Right atrium auricular region (tissue), 2 donors: ENCODE measurements at places on chromosomes 3 and 15. TPM values are rescaled to one million over a fixed set of nuclear protein-coding genes. Genes with fewer than 3 reads are reported as not detected.

Gene LSAMP
- 2.1 TPM for total RNA-seq

Gene SKOR1
- not detected for total RNA-seq

Gene GRM7
- total RNA-seq, result not detected

Gene TMEM266
- not detected for total RNA-seq

Gene CCDC13
- total RNA-seq, result not detected

Gene FBXO40
- total RNA-seq, result 187 TPM

Gene SLC22A13
- not detected for total RNA-seq

Gene IL16
- total RNA-seq, result 3.9 TPM

Gene SLITRK3
- total RNA-seq, result 1.9 TPM

Gene PRR20G
- total RNA-seq, result not detected

- no peak for DNase-seq
- no peak overlapping the region for H3K4me3 ChIP-seq
- no peak overlapping the region for H3K27ac ChIP-seq
- H3K4me1 ChIP-seq, result peaks cover 2% of the 10 kb centered on the region
- no peaks in the 10 kb centered on the region for H3K27me3 ChIP-seq
Observed at GRCh38 chr15:91258415-91258759, 158.3 kb downstream of the SV2B start.

DNA sequence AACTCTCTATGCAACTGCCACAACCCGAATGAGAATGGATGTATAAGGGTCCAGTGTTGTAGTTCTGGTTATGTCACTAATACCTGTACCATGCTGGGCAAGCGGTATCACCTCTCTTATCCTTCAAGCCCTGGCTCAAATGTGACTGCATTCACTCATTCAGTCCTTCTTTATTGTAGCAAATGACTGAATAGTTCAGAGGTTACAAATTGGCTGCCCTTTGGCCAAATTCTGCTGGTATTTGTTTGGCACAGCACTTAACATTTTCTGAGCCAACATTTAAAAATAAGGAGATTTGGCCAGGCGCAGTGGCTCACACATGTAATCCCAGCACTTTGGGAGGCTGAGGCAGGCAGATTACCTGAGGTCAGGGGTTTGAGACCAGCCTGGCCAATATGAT is 47.5 kb downstream of the DLEC1 start:
- H3K4me3 ChIP-seq, result no peak overlapping the region
- H3K4me1 ChIP-seq, result no peaks in the 10 kb centered on the region
- no peak overlapping the region for H3K27ac ChIP-seq
- no peaks in the 10 kb centered on the region for H3K36me3 ChIP-seq

GRCh38 chr15:68821190-68821840 is 620 bp upstream of the ANP32A start:
- no peaks in the 10 kb centered on the region for H3K36me3 ChIP-seq
- H3K27ac ChIP-seq, result peak overlapping the region; percentile 99
- H3K4me3 ChIP-seq, result peak overlapping the region; percentile 89
- H3K27me3 ChIP-seq, result no peaks in the 10 kb centered on the region

- no peak overlapping the region for H3K27ac ChIP-seq
- H3K4me3 ChIP-seq, result no peak overlapping the region
- no peaks in the 10 kb centered on the region for H3K27me3 ChIP-seq
- peaks cover 12% of the 10 kb centered on the region for H3K4me1 ChIP-seq
Observed at GRCh38 chr3:184011230-184011876, 6.3 kb downstream of the ABCC5 start.

- no peak overlapping the region for H3K4me3 ChIP-seq
- DNase-seq, result peak; percentile 74
- H3K27me3 ChIP-seq, result no peaks in the 10 kb centered on the region
- no peaks in the 10 kb centered on the region for H3K4me1 ChIP-seq
- H3K36me3 ChIP-seq, result no peaks in the 10 kb centered on the region
Observed at GRCh38 chr15:56491110-56491722, 26.3 kb upstream of the MNS1 start.

- H3K4me3 ChIP-seq, result no peak overlapping the region
- no peaks in the 10 kb centered on the region for H3K36me3 ChIP-seq
- no peaks in the 10 kb centered on the region for H3K4me1 ChIP-seq
- no peak overlapping the region for H3K27ac ChIP-seq
- no peaks in the 10 kb centered on the region for H3K27me3 ChIP-seq
Observed at GRCh38 chr3:98536456-98537017, 4.8 kb downstream of the GPR15 start.

DNA sequence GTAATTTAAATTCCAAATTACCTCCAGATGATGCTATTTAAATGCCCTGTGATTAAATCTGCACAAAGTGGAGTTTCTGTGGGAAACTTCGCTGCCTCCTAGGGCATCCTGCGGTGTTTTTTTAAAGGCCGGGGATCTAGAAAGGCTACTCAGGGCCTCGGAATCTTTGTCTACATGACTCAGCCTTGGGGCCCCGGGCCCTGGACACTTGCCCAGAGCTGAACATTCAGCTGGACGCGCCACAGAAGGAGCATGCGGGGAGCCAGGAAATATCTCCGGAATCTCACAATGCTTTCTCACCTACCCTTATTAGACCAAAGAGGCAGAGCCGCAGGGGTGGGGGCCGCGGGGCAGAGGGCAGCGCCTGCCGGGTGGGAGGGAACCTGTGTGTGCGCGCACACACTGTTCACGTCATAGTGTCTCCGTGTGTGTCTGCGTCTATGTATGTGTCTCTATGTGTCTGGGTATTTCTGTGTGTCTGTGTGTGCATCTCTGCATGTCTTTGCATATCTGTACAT is 145.5 kb upstream of the TPM1 start:
- H3K4me3 ChIP-seq, result no peak overlapping the region
- no peaks in the 10 kb centered on the region for H3K4me1 ChIP-seq
- no peaks in the 10 kb centered on the region for H3K27me3 ChIP-seq
- H3K27ac ChIP-seq, result peak overlapping the region; percentile 78
- peak; percentile 96 for DNase-seq
- H3K36me3 ChIP-seq, result no peaks in the 10 kb centered on the region

GRCh38 chr3:172449466-172450149 is 1.4 kb upstream of the GHSR start:
- H3K36me3 ChIP-seq, result no peaks in the 10 kb centered on the region
- H3K27ac ChIP-seq, result no peak overlapping the region
- H3K4me1 ChIP-seq, result no peaks in the 10 kb centered on the region

GRCh38 chr3:99084156-99084555 is 182.7 kb upstream of the DCBLD2 start:
- no peak for DNase-seq
- H3K27me3 ChIP-seq, result no peaks in the 10 kb centered on the region
- H3K4me1 ChIP-seq, result no peaks in the 10 kb centered on the region
- no peak overlapping the region for H3K4me3 ChIP-seq

GRCh38 chr3:45007091-45007490 is 19.0 kb upstream of the CLEC3B start:
- H3K27me3 ChIP-seq, result no peaks in the 10 kb centered on the region
- no peak for DNase-seq
- no peak overlapping the region for H3K27ac ChIP-seq
- no peaks in the 10 kb centered on the region for H3K4me1 ChIP-seq

GRCh38 chr15:77864211-77865105 is 213.1 kb downstream of the TBC1D2B start:
- no peaks in the 10 kb centered on the region for H3K4me1 ChIP-seq
- H3K36me3 ChIP-seq, result no peaks in the 10 kb centered on the region
- H3K4me3 ChIP-seq, result no peak overlapping the region
- no peak overlapping the region for H3K27ac ChIP-seq
- no peak for DNase-seq

DNA sequence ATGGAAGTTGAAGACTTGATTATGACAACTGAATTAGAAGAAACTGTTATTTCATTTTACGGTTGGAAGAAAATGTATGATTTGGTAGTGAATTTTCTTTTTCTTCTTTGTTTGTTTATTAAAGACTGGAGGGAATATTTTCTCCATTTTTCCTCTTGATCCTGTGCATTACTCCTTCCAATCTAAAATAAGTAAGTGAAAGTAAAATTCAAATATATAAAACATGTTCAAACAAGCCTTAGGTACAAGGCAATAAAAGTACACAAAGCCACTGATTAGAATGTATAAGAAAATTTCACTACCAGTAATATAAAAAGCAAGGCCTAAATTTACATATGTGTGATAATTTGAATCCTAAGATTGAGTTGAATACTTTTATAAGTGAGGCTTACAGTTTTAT is 181.2 kb upstream of the MME start:
- no peak for DNase-seq
- no peaks in the 10 kb centered on the region for H3K27me3 ChIP-seq
- H3K4me3 ChIP-seq, result no peak overlapping the region
- H3K4me1 ChIP-seq, result no peaks in the 10 kb centered on the region

GRCh38 chr3:185658504-185658912 is 72.4 kb downstream of the SENP2 start:
- no peaks in the 10 kb centered on the region for H3K36me3 ChIP-seq
- peak overlapping the region; percentile 72 for H3K27ac ChIP-seq
- peak; percentile 93 for DNase-seq
- no peaks in the 10 kb centered on the region for H3K27me3 ChIP-seq
- H3K4me1 ChIP-seq, result no peaks in the 10 kb centered on the region
- no peak overlapping the region for H3K4me3 ChIP-seq

- no peak overlapping the region for H3K27ac ChIP-seq
- H3K4me1 ChIP-seq, result no peaks in the 10 kb centered on the region
- no peaks in the 10 kb centered on the region for H3K36me3 ChIP-seq
- DNase-seq, result no peak
- no peaks in the 10 kb centered on the region for H3K27me3 ChIP-seq
- no peak overlapping the region for H3K4me3 ChIP-seq
Observed at GRCh38 chr3:150970665-150971324, 1.7 kb downstream of the CLRN1 start.

DNA sequence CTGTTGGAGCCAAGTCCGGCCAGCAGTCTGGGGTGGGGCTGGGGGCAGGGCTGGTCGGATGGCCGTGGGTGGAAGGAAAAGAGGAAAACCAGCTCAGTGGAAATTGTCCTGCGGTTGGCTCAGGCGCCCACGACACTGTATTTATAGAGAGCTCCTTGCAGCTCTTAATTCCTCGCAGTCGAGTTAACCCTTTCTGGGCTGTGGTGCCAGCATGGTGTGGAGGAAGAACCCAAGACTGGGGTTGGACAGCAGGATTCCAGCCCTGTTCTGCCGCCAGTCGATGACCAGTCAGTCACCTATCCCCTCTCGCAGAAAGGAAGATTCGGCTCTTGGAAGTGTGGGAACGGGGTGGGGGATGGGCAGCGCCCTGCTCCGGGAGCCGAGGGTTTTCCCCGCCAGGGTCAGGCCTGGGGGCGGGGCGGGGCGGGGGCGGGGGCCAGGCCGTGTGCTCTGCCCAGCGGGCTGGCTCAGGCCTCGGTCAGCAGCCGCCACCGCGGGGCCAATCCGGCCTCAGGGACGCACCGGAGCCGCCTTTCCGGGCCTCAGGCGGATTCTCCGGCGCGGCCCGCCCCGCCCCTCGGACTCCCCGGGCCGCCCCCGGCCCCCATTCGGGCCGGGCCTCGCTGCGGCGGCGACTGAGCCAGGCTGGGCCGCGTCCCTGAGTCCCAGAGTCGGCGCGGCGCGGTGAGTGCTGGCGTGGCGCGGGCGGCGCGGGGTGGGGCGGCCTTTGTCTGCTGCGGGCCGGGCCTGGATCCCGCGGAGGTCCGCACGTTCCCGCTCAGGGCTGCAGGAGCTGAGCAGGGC is at the start of gene CD276:
Gene CD276, plus strand, starts transcription at position 607 of the 804 bp plus-strand sequence. CDS start 15,257 bp downstream, outside the sequence.
- H3K4me3 ChIP-seq, result peak within 1 kb of the TSS; percentile 88
- peaks cover 57% of the 10 kb centered on the region for H3K4me1 ChIP-seq
- no peaks in the 10 kb centered on the region for H3K27me3 ChIP-seq
- no peaks in the 10 kb centered on the region for H3K36me3 ChIP-seq

- H3K4me3 ChIP-seq, result peak overlapping the region; percentile 79
- DNase-seq, result no peak
- H3K27me3 ChIP-seq, result no peaks in the 10 kb centered on the region
- H3K27ac ChIP-seq, result peak overlapping the region; percentile 98
- H3K36me3 ChIP-seq, result no peaks in the 10 kb centered on the region
Observed at GRCh38 chr3:159764490-159765029, 224.1 kb upstream of the IL12A start.

- H3K27ac ChIP-seq, result no peak overlapping the region
- no peaks in the 10 kb centered on the region for H3K4me1 ChIP-seq
- no peak overlapping the region for H3K4me3 ChIP-seq
- H3K27me3 ChIP-seq, result no peaks in the 10 kb centered on the region
- DNase-seq, result no peak
Observed at GRCh38 chr15:83352119-83352518, 67.7 kb upstream of the BNC1 start.

GRCh38 chr15:68369931-68370767 is 61.8 kb downstream of the ITGA11 start:
- H3K4me3 ChIP-seq, result no peak overlapping the region
- DNase-seq, result no peak

DNA sequence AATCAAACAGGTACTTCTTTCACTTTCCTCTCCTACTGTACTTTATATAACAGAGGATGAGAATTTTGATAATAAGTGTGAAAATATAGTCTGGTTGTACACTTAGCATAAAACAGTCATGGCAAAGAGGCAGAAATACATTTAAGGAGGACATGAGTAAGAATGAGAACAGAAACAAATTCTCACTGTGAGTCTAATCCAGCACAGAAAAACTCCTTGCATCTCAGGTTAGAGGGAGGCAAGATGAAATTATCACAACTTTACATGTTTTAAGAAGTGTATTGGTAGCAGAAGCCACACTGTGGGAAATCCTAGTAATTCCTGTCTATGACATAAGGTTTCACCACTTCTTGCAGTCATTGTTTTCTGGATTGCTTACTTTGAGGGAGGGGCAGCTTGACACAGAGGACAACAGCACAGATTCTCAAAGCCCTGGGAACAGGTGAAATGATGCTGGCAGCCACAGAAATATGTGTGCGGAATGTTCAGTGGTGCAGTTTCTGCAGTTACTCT is 733.6 kb upstream of the GBE1 start:
- no peaks in the 10 kb centered on the region for H3K27me3 ChIP-seq
- H3K4me1 ChIP-seq, result no peaks in the 10 kb centered on the region
- no peak for DNase-seq

DNA sequence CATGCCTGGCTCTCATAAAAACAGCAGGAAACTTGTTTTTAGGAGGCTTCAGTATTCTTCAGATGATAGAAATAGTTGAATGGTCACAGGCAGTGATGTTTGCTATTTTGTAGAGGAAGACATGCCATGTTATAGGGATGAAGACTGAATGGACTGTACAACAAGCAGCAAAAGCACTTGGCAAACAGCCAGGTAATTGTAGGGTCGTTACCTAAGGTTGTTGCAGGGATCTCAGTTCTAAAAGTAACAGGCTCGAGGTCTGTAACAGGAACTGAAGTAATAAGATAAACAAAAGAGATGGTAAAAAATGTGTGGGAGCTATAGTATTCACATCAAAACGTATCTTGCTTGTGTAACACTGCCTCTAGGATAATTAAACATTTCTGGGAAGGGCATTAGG is 116.3 kb downstream of the TFG start:
- H3K27me3 ChIP-seq, result no peaks in the 10 kb centered on the region
- no peaks in the 10 kb centered on the region for H3K4me1 ChIP-seq
- no peak overlapping the region for H3K27ac ChIP-seq
- no peak overlapping the region for H3K4me3 ChIP-seq
- no peak for DNase-seq
- no peaks in the 10 kb centered on the region for H3K36me3 ChIP-seq

DNA sequence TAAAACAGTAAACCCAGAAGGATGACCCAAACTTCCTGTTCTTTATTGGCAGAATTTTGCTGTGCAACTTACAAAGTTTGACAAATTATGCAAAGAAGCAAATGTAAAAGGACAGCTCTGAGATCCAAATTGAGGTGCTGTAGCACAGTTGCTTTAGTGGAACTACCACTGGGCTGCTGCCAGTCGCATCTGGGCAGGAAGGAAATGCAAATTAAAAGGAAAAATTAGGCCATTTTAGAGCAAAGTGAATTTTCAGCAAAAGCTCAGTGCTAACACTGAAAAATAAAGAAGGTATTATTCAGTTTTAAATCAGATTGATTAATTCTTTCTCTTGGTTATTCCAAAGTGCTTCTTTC is 104.5 kb downstream of the ZMAT3 start:
- H3K4me3 ChIP-seq, result peak overlapping the region; percentile 8
- no peaks in the 10 kb centered on the region for H3K27me3 ChIP-seq
- H3K36me3 ChIP-seq, result no peaks in the 10 kb centered on the region
- DNase-seq, result no peak
- no peak overlapping the region for H3K27ac ChIP-seq
- no peaks in the 10 kb centered on the region for H3K4me1 ChIP-seq
